Type B pancreatic cell (in vitro differentiated cells): ENCODE measurements at places on chromosomes 13 and 19.
A peak's percentile ranks its signal among the peaks of the same experiment; 100 is the strongest.

GRCh38 chr13:27295660-27296059 is 25.0 kb downstream of the RASL11A start:
- H3K4me1 ChIP-seq = no peaks in the 10 kb centered on the region
- H3K27me3 ChIP-seq = peaks cover 70% of the 10 kb centered on the region
- DNase-seq = no peak
- H3K4me3 ChIP-seq = no peak overlapping the region
- H3K27ac ChIP-seq = no peak overlapping the region

DNA sequence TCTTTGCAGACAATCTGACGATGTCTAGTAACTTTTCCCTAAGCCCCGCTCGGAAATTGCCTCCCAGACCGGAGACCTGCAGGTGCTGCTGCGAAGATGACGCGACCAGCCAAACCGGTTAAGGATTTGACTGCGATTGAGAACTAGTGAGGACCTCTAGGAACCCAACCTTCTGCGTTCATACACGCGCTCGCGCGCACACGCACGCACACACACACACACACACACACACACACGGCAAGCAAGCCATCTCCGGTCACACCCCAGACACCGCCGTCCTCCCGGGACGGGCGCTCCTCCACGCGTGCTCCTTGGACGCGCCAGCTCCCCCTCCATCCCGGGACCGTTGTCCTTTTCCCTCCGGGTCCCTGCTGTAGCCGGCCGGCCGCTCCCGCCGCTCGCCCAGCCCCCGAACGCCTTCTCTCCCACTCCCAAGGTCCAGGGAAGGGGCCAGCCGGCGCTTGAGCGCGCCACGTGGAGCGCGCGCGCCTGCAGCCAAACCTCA is 1.2 kb downstream of the TBC1D4 start:
- peaks cover 7% of the 10 kb centered on the region for H3K36me3 ChIP-seq
- peaks cover 27% of the 10 kb centered on the region for H3K4me1 ChIP-seq

- peaks cover 52% of the 10 kb centered on the region for H3K4me1 ChIP-seq
- peak overlapping the region; percentile 50 for H3K27ac ChIP-seq
- DNase-seq = no peak
- no peak overlapping the region for H3K4me3 ChIP-seq
These were observed 85.7 kb downstream of the NUFIP1 start for GRCh38 chr13:44903574-44903985.

GRCh38 chr19:19747357-19748220 is 14.7 kb upstream of the ZNF14 start:
- H3K27me3 ChIP-seq = peaks cover 3% of the 10 kb centered on the region
- no peaks in the 10 kb centered on the region for H3K36me3 ChIP-seq
- H3K4me1 ChIP-seq = no peaks in the 10 kb centered on the region
- H3K27ac ChIP-seq = no peak overlapping the region
- no peak for DNase-seq

GRCh38 chr13:63449550-63449949 is 2033.9 kb upstream of the PCDH20 start:
- no peaks in the 10 kb centered on the region for H3K36me3 ChIP-seq
- peaks cover 6% of the 10 kb centered on the region for H3K4me1 ChIP-seq
- no peak overlapping the region for H3K27ac ChIP-seq
- DNase-seq = no peak

- H3K4me3 ChIP-seq = peak overlapping the region; percentile 2
- DNase-seq = no peak
- H3K27me3 ChIP-seq = no peaks in the 10 kb centered on the region
- H3K36me3 ChIP-seq = peaks cover 3% of the 10 kb centered on the region
- no peaks in the 10 kb centered on the region for H3K4me1 ChIP-seq
These were observed 201.9 kb downstream of the RFC3 start for GRCh38 chr13:34019870-34020269.

GRCh38 chr13:33032037-33032625 is 15.9 kb downstream of the KL start:
- H3K27me3 ChIP-seq = peaks cover 3% of the 10 kb centered on the region
- H3K27ac ChIP-seq = no peak overlapping the region
- no peaks in the 10 kb centered on the region for H3K36me3 ChIP-seq

- DNase-seq = no peak
- peak overlapping the region; percentile 82 for H3K27ac ChIP-seq
- H3K4me3 ChIP-seq = peak overlapping the region; percentile 70
These were observed 7.7 kb downstream of the PEAK3 start for GRCh38 chr19:2274185-2274711.

DNA sequence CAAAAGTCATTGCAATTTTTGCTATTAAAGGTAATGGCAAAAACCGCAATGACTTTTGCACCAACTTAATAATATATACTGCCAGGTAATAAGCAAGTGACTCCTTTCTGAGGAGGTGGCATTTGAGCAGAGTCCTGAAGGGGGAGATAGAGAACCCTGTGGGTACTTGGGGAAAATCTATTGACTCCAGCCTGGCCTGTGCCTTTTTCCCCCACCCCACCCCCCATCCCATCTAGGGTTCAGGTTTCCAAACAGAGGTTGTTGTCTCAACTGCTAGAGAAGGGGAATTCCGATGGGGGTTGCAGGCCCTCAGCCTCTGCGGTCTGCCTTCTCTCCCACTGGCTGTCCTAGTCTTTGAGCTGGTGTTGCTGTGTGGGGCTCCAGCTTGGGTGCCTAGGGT is 11.5 kb downstream of the S1PR2 start:
- no peak overlapping the region for H3K27ac ChIP-seq
- H3K27me3 ChIP-seq = no peaks in the 10 kb centered on the region
- no peak overlapping the region for H3K4me3 ChIP-seq
- H3K36me3 ChIP-seq = peaks cover 3% of the 10 kb centered on the region
- no peak for DNase-seq
- H3K4me1 ChIP-seq = peaks cover under 1% of the 10 kb centered on the region

DNA sequence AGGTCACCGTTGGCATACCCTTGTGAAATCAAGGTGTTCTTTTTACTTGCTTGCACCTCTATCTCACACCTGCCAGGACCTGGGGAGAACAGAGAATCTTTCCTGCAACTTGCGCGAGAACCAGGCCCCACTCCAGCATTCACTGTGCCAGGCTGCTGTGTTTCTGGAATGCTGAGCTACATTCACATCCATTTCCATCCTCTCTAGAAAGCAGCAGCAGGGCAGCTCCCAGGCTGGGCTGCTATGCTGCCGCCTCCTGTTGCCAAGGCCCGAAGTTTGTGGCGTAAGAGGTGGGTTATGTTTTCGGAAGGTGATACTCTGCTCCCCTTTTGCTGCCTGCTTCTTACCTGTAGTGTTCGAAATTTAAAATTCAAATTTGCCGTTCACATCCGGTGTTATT is 464.1 kb downstream of the KLF5 start:
- H3K27ac ChIP-seq = peak overlapping the region; percentile 57
- H3K4me3 ChIP-seq = no peak overlapping the region
- no peak for DNase-seq
- H3K27me3 ChIP-seq = no peaks in the 10 kb centered on the region
- H3K4me1 ChIP-seq = peaks cover 27% of the 10 kb centered on the region

DNA sequence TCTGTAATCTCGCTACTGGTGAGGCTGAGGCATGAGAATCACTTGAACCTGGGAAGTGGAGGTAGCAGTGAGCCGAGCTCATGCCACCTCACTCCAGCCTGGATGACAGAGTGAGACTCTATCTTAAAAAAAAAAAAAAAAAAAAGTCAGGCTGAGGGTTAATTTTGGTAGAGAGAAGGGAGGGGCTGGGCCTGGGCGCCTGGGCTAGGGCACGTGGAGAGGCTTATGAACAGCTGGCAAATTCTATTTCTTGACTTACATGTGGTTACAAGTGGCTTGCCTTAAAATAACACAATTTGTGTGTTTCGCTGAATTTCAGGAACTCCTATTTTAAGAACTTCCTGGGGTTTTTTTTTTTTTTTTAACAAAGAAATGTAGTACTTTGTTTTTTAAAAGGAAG is 47.6 kb upstream of the MAP3K10 start:
- no peaks in the 10 kb centered on the region for H3K4me1 ChIP-seq
- no peak overlapping the region for H3K4me3 ChIP-seq
- no peaks in the 10 kb centered on the region for H3K36me3 ChIP-seq
- H3K27ac ChIP-seq = no peak overlapping the region

- H3K27ac ChIP-seq = no peak overlapping the region
- peaks cover 18% of the 10 kb centered on the region for H3K4me1 ChIP-seq
- H3K36me3 ChIP-seq = peaks cover 11% of the 10 kb centered on the region
- no peak overlapping the region for H3K4me3 ChIP-seq
- H3K27me3 ChIP-seq = no peaks in the 10 kb centered on the region
- DNase-seq = no peak
These were observed 39.1 kb downstream of the FAM216B start for GRCh38 chr13:42820451-42820850.

DNA sequence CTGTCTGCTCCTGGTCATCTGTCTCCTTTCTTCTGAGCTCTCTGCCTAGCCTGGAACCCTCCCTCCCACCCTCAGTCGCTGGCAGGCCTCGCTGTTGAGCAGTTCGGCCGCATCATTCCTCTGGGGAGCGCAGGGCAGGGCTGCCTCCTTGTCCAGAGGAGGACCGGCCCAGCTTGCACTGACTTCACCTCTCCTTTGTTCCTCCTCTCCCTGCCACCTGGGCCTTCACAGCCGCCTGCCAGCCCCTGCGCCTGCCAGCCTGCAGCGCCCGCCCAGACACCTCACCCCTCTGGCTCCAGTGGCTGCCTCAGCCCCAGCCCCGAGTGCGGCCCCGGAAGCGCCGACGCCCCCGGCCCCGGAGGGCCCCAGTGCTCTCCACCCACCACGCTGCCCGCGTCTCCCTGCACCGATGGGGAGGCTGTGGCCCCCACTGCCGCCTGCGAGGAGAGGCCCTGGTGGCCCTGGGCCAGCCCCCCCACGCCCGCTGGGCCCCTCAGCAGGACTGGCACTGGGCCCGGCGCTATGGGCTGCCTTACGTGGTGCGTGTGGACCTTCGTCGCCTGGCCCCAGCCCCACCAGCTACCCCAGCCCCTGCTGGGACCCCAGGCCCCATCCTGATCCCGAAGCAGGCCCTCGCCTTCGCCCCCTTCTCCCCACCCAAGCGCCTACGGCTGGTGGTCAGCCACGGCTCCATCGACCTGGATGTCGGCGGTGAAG is 7.2 kb downstream of the KMT5C start:
- H3K27ac ChIP-seq = no peak overlapping the region
- H3K36me3 ChIP-seq = no peaks in the 10 kb centered on the region
- peaks cover 15% of the 10 kb centered on the region for H3K4me1 ChIP-seq

- H3K4me1 ChIP-seq = peaks cover 23% of the 10 kb centered on the region
- peak overlapping the region; percentile 91 for H3K27ac ChIP-seq
- H3K4me3 ChIP-seq = peak overlapping the region; percentile 95
- peaks cover 15% of the 10 kb centered on the region for H3K27me3 ChIP-seq
These were observed 696 bp downstream of the NUP58 start for GRCh38 chr13:25302121-25302520.

- DNase-seq = peak; percentile 68
- H3K4me3 ChIP-seq = no peak overlapping the region
- no peaks in the 10 kb centered on the region for H3K4me1 ChIP-seq
- no peaks in the 10 kb centered on the region for H3K36me3 ChIP-seq
- H3K27me3 ChIP-seq = peaks cover 14% of the 10 kb centered on the region
These were observed 54.7 kb downstream of the C13orf46 start for GRCh38 chr13:113918981-113919701.

DNA sequence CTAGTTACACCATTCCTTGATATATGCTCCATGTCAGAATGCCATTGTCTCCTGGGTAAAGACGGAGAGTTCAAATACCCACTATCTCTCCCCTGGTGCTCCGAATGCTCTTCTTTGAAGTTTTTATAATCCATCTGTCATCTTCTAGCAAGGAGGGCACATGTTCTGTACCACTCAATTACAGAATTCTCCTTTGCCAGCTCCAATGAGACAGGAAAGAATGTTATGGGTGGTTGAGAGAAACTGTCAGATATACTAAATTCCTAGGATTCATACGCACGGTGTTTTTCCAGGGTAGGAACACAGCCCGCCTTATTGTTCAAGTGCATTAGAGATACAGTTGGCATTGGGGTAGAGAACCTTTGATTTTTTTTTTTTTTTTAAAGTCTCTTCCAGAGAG is 118.0 kb upstream of the ZNF536 start:
- DNase-seq = no peak
- H3K27ac ChIP-seq = no peak overlapping the region
- H3K36me3 ChIP-seq = peaks cover 3% of the 10 kb centered on the region
- no peak overlapping the region for H3K4me3 ChIP-seq

- H3K4me3 ChIP-seq = peak overlapping the region; percentile 89
- no peak for DNase-seq
- peaks cover 11% of the 10 kb centered on the region for H3K4me1 ChIP-seq
- peaks cover 9% of the 10 kb centered on the region for H3K36me3 ChIP-seq
- no peak overlapping the region for H3K27ac ChIP-seq
These were observed 6.6 kb downstream of the SLITRK5 start for GRCh38 chr13:87677496-87678371.

- H3K27ac ChIP-seq = no peak overlapping the region
- H3K4me3 ChIP-seq = no peak overlapping the region
- H3K4me1 ChIP-seq = peaks cover 4% of the 10 kb centered on the region
- no peak for DNase-seq
- no peaks in the 10 kb centered on the region for H3K36me3 ChIP-seq
These were observed 583.0 kb upstream of the SPRY2 start for GRCh38 chr13:80923907-80924306.

GRCh38 chr19:45448425-45448756 is 19.4 kb upstream of the FOSB start:
- no peak for DNase-seq
- H3K4me3 ChIP-seq = peak overlapping the region; percentile 76
- peaks cover 43% of the 10 kb centered on the region for H3K4me1 ChIP-seq
- no peaks in the 10 kb centered on the region for H3K36me3 ChIP-seq

DNA sequence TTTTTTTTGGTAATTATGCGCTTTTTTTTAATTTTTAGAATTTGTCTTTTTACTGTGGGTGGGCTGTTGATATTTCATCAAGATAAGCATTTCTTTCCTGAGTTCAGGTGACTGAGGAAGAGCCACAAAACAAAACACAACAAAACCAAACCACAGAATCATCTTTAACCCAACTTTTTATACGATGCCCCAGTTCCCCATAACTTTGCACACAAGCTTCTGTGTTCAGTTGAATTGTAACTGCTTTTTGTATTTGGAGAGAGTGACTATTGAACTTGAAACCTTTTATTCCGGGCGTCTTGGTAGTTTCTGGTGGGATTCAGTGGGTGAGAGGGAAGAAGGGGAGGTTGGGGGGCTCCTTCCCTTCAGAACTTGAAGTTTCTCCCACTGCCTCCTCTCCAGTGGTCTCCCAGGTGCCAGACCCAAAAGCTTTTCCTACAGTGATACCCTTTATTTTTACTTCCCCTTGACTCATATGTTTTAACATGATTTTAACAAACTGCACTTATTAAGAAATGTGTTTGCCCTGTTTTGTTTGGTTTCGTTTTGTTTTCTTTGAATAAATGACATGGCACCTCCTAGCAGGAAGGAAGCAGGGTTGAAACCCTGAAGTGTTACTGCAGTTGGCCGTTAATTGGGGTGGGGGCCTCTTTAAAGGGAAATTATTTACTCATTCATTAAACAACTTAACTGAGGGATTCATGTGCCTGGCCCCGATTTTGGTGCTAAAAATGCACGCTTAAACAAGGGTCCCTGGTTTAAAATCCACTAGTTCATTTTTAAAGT is 2.7 kb upstream of the CCDC97 start:
- no peak overlapping the region for H3K4me3 ChIP-seq
- peak overlapping the region; percentile 39 for H3K27ac ChIP-seq
- H3K27me3 ChIP-seq = no peaks in the 10 kb centered on the region
- no peak for DNase-seq
- H3K36me3 ChIP-seq = peaks cover 8% of the 10 kb centered on the region
